ENCODE measurements at places on chromosomes 6 and 20.

DNA sequence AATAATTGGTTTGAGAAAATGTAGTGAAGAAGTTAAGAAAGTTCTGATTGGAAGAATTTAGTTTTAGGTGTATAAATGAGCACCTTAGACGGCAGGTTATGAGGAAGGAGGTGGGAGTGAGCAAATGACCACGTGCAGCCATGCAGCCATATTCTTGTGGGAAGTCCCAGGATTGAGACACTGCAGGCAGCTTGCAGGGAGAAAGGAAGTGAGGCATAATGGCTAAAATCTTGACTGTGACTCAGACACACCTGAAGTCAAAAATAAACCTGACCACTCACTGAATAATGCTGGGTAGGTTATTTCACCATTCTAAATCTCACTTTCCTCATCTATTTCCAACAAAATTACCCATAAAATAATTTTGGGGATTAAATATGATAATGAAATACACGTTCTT is 16.6 kb downstream of the DSE start:
- DNase-seq: peak; percentile 77

DNA sequence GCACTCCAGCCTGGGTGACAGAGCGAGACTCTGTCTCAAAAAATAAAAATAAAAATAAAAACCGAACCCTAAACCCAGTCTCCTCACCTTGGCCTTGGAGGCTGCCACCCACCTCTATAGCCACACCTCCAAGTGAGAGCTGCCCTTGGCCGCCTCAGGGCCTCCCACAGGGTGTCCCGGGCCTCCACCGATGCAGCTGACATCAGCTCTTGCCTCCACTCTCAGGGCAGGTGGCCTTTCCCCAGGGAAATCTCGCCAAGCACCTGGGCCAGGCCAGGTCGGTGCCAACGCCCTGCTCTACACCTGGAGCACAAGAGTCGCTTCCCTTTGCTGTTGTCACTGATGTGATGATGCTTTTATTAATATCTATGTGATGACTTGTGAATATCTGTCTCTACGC is 8.9 kb upstream of the MYL9 start:
- no peak for DNase-seq

DNA sequence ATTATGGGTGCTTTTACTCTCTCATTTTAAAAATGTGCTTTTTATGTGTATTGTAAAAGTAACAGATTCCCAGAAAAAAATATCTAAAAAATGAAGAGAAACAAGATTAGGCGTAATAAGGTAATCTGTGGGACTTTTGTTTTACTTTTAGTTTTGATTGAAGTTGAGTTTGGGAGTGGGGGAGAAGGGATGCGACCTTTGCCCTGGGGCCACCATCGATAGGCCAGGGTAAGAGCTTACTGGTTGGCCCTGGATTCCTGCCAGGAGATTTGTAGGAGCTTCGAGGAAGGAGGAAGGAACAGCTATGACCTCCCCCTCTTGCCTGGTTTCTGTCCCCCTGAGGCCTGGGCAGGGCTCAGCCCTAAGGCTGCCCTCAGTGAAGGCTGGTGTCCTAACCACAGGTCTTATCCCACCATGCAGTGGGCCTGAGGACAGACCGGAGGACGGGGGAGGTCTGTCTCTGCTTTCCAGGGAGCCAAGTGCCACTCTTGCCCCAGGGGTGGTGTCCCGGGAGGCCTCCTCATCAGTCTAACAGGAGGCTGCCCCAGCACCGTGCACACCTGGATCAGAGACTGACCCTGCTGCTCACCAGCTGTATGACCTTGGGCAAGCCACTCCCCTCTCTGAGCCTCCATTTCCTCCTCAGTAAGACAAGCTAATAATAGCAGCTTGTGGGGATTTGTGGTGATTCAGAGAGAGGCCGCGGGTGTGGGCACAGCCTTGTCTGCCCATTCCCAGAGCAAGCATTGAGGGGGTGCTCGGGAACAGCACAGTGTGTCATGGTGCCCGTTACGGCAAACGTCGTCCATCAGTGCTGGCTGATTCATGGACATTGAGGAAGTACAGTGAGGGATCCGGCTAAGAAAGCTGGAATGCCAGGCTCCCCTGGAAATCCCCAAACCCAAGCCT is 21.2 kb downstream of the TGM2 start:
- DNase-seq: peak; percentile 73

DNA sequence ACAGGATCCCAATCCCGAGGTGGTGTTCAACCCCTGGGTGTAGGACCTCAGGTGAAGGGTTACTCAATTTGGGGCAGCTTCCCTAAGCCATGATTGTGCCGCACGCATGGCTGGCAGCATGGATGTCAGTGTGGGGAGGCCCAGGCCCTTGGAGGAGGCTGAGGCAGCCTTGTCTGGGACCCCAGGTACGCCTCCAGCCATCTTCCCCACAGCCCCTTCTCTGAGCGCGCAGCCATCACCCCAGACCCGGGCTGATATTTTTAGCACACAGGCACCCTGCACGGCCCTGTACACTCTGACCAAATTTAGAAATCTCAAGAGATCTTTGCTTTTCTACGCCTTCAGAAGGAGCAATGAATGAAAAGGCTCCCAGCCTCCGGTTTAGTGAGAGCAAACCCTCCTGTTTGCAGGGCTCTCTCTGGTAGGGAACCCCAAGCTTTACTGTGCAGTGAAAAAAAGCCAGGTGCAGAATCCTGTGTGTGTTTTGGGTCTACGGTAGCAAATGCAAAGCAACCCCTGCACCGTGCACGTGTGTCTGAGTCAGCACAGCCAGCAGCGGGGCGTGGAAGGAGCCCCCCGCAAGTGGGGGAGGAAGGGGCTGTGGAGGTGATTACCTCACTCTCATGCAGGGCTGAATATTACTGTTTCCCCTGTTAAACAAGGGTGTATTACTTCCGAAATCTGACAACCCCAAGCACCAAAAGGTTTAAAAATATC is 44.3 kb downstream of the CTCFL start:
- DNase-seq: no peak

DNA sequence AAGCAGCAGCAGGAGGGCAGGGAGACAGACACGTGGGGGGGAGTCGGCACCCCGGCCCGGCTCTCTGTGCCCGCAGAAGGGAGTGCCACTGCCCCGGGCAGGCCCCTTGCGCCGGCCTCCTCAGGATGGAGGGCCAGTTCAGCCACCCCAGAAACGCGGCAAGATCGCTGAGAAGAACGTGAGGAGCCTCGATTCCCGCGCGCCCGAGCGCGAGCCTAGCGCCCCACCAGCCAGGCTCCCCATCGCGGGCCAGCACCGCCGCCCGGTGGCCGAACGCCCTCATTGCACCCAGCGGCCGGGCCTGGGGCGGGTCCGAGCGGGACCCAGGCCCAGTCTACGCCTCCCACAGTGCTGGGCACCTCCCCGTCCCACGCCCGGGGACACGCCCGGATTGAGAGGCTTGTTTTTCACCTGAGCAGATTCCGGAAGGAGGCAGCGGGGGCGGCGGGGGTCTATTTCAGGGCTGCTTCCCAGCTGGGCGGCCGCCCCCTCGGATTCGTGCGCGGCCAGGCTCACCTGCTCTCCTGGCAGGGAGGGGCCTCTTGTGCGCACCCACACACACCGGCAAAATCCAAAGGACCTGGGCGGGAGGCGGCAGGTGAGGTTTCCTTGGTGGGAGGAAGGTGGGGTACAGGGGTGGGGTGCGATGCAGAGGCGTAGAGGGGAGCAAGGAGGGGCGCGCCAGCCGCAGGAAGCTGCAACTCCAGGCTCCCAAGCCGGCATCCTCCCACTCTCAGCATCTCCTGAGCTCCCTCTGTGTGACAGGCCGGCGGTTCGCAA is 9.0 kb upstream of the GRM4 start:
- DNase-seq: peak; percentile 50

- no peak for DNase-seq
Measured at GRCh38 chr20:58577139-58577806, 62.1 kb upstream of the APCDD1L start.

DNA sequence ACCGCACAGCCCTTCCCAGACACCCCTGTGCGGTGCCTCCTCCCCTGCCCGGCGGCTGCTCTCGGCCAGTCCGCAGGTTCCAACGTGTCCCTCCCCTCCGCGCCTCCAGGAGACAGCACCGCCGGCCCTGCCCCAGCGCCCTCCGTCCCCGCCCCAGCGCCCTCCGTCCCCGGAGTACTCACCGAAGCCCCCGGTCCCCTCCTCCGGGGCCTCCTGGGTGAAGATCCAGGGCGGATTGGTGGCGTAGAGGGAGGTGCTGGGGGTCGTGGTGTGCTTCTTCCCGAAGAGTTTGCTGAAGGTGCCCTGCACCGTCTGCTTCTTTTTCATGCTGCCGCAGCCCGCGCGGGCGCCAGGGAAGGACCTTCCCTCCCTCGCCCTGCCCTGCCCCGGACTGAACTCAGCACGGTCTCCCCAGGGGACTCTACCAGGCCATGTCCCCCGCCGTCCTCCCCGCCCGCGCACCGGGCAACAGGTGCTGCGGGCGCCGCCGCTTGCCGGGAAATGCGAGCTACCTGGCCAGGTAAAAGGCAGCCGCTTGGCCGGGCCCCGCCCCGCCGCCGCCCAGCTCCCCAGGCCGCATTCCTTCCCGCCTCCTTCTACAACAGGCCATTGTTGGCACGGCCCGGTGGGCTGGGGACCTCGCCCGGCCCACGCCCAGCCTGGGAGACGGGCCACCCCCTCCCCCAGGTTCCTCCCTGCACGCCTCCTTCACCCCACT is at the start of gene C6orf132:
Gene C6orf132 (minus strand): TSS at position 503 of the 718 bp plus-strand sequence. CDS start 176 bp downstream, at position 327.
- DNase-seq: peak; percentile 60

DNA sequence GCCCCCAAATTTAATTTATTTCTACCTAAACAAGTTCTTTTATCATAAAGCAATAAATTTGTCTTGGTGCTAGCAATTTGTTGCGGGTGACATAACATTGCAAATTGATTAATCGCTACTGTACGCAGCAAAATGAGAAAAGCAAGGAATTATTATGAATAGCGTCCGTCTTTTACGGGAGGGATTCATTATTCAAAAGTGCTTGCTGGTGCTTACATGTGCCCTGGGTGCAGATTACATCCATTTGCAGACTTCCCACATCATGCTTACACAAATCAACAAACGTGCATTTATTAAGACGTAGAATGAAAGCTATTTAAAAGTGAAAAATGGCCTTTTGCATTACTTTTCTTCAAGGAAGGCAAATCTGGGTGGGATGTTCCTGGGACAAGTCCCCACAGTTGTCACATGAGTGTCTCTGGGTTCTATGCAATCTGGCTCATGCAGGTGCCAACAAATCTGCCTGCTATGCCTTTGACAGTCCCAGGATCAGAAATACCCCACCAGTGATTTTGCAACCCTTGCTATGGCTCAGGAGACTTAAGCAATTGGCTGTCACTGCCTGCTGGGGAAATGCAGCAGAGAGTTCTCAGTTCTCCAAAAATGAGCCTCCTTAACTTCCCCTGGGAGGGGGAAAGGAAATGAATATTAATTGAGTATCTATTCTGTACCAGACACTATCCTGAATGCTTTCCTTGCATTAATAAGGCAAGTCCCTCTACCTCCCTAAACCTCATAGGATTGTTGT is 30.1 kb upstream of the MAFB start:
- no peak for DNase-seq

DNA sequence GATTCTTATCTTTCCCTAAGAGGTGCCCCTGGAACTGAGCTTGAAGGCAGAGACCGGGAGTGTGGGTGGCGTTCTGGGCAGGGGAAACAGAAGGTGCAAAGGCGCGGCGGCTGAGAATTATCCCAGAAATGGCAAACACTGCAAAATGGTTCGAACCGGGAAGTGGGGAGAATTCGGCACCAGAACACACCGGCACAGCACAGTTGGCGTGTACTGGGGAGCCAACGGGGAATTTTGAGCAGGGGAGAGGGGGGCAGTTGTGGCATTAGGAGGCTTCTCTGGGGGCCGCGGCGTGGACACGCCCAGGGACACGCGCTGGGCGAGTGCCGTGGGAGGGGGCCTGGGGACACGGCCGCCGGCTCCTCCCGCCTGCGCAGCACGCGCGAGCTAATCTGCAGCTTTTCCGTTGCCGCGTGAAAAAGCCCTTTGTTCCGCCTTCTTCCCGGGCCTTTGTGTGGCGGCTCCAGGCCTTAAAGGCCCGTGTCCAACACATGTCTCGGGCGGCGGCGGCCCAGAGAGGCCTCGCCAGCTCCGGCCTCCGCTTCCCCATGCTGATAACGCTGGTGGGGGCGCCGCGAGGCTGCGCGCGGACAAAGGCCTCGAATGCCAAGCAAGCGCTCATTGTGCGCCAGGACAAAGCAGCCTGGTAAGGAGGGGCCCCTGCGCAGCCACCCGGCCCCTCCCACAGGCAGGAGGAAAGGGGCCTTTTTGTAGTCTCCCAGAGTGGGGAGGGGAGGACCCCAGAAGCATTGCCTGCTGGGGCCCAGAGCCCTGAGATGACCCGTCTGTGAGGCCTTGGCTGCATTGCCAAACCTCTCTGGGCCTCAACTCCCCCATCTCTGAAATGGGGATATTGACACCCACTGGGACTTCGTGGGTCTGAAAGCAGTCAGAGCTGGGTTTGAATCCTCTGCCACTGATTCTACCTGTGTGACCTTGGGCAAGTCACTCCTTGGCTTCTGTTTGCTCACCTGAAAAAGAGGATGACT is 82.8 kb downstream of the CD40 start:
- DNase-seq: no peak

DNA sequence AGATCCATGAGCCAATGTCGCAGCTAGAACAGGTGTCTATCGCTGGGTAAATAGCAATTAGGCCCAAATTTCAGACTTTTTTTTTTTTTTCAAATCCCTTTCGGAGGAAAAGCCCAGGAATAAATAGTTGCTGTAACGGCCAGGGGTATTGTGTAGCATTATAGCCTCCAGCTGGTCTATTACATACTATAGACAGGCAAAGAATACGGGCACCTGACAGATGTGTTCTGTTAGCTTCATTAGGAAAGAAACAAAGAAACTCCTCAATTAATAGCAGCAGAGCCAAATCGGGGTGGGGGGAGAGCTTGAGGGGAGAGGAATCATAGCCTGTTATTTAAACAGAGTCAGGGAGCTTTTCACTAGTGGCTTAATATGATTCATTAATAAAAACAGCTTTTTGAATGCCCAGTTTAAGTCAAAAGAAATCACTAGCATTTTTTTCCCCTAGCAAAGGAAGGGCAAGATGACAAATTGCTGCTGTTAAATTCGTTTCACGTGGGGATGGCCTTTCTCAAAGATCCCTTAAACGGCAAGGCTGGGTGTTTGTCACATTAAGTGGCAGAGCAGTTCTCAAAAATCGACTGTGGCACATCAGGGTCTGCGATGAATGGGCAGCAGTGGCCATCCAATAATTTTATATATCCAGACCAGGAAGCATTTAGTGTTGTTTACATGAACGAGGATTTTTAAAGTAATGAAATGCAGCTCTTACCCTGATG is 139.4 kb downstream of the ID4 start:
- no peak for DNase-seq

DNA sequence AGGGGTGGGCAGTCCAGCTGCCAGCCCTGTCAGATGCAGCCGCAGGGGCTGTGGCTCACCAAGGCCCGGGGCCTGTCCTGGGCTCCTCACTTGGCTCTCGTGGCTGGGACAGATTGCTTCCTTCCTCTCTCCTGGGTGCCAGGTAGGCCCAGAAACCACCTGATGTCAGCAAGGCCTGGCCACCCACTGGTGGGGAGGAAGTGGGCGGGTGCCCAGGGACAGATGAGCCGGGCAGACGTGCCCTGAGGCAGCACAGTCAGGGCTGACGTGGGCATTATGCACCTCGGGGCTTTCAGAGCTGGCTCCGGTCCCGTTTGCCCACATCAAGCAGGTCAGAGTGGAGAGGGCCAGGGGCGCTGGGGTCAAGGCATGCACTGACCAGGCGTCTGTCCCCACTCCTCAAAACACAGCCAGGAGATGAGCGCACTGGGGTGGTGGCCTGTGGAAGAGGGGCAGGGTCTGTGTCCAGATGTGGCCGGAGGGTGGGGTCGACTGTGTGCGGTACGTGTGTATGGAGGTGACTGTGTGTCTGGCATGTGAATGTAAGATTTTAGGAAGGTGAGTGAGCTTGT is 133.2 kb upstream of the PTPN1 start:
- DNase-seq: no peak

Measured in choroid plexus epithelial cell (primary cell).